ENCODE measurements at places on chromosomes 4 and X.
A peak's percentile ranks its signal among the peaks of the same experiment; 100 is the strongest.

DNA sequence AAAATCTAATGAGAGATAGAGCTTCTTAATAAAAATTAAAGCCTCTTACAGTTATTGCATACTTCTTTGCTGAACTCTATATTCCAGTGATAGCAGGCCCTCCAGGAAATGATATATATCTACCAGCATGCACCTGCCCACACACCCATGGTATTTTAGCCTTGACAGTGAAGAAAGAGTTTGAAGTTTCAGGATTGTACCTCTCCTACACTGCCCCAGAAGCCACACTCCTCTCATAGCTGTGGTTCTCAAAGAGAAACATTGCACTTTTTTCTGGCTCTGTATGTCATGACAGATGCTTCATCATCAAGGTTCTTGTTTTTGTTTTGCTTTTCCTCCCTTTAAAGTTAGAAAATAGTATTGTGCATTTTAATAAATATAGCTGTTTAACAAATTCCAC, 34.0 kb downstream of the INPP4B start:
- H3K36me3 ChIP-seq, result no peaks in the 10 kb centered on the region
- no peaks in the 10 kb centered on the region for H3K4me1 ChIP-seq
- no peak for DNase-seq
- no peaks in the 10 kb centered on the region for H3K27me3 ChIP-seq
- no peak overlapping the region for H3K27ac ChIP-seq

DNA sequence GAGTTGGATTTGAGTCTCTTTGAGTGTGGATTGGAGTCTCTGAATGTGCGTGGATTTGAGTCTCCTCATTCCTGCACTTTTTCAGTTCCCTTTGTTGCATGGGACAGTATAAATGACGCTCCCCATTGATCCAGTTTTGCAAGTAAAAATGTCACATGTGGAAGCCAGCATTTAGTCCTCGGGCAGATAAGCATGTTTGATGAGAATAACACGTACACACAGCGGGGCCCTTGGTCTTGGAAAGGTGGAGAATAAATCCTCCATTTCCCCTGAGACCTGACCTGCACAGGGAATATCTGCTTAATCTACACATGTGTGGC, 8.1 kb downstream of the P2RY8 start:
- H3K4me3 ChIP-seq, result no peak overlapping the region
- DNase-seq, result no peak
- H3K27me3 ChIP-seq, result no peaks in the 10 kb centered on the region
- H3K4me1 ChIP-seq, result no peaks in the 10 kb centered on the region
- H3K36me3 ChIP-seq, result no peaks in the 10 kb centered on the region
- H3K27ac ChIP-seq, result no peak overlapping the region

GRCh38 chrX:103941201-103941975, 21.0 kb upstream of the TMSB15B start:
- no peak overlapping the region for H3K4me3 ChIP-seq
- H3K36me3 ChIP-seq, result no peaks in the 10 kb centered on the region
- H3K27ac ChIP-seq, result no peak overlapping the region
- no peaks in the 10 kb centered on the region for H3K27me3 ChIP-seq

GRCh38 chrX:57905141-57905540, 5.1 kb downstream of the ZXDA start:
- H3K27ac ChIP-seq, result peak overlapping the region; percentile 62
- DNase-seq, result no peak
- H3K4me1 ChIP-seq, result peaks cover 27% of the 10 kb centered on the region
- H3K36me3 ChIP-seq, result no peaks in the 10 kb centered on the region
- no peaks in the 10 kb centered on the region for H3K27me3 ChIP-seq
- H3K4me3 ChIP-seq, result no peak overlapping the region

DNA sequence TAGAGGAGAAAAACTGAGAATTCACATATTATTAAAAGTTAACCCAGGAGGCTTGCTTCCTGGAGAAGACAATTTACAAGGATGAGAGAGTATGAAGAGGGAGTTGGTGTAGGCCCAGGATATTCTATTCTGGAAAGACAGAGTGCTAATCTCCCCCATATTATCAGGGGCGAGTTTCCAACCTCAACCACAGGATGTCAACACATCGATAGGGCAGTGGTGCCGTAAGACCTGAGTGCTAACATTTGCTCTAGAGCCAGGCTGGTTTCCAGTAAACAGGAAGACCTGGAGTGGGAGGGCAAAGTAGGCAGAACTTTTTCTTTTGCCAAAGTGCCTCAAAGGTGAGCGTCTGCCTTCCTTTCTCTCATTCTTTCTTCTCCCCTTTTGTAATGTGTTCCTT, 2.8 kb upstream of the AWAT1 start:
- H3K27ac ChIP-seq, result no peak overlapping the region
- no peaks in the 10 kb centered on the region for H3K4me1 ChIP-seq
- no peak overlapping the region for H3K4me3 ChIP-seq
- H3K27me3 ChIP-seq, result no peaks in the 10 kb centered on the region

GRCh38 chr4:18250564-18250963, 229.0 kb upstream of the LCORL start:
- no peak overlapping the region for H3K27ac ChIP-seq
- no peaks in the 10 kb centered on the region for H3K27me3 ChIP-seq
- H3K4me3 ChIP-seq, result no peak overlapping the region
- H3K4me1 ChIP-seq, result no peaks in the 10 kb centered on the region

- no peak overlapping the region for H3K27ac ChIP-seq
- no peak overlapping the region for H3K4me3 ChIP-seq
- no peaks in the 10 kb centered on the region for H3K4me1 ChIP-seq
- H3K36me3 ChIP-seq, result no peaks in the 10 kb centered on the region
- DNase-seq, result no peak
- H3K27me3 ChIP-seq, result no peaks in the 10 kb centered on the region
These were observed 46.7 kb downstream of the MAOB start for GRCh38 chrX:43835559-43835958.

DNA sequence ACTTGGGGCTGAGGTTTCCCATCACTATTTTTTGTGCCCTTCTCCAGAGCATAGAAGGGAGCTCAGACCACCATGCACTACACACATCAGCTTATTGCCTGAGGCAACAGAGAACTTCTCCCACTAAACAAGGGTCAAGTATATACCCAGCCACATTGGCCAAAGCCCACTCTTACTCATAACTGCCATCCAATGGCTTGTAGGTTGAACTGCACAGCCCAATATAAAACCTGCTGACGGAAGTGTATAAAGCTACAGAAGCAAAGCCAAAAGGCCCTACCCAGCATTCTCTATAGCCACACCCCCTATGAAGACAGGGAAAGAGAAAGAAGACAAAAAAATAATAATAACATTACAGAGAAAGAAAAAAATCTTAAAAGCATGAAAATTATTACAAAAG, 139.7 kb downstream of the LRBA start:
- H3K27ac ChIP-seq, result no peak overlapping the region
- H3K4me1 ChIP-seq, result no peaks in the 10 kb centered on the region
- H3K27me3 ChIP-seq, result no peaks in the 10 kb centered on the region
- H3K4me3 ChIP-seq, result no peak overlapping the region

GRCh38 chrX:78237127-78237526, 90.3 kb downstream of the CYSLTR1 start:
- no peaks in the 10 kb centered on the region for H3K4me1 ChIP-seq
- H3K27me3 ChIP-seq, result no peaks in the 10 kb centered on the region
- DNase-seq, result no peak
- no peak overlapping the region for H3K4me3 ChIP-seq
- H3K36me3 ChIP-seq, result no peaks in the 10 kb centered on the region

DNA sequence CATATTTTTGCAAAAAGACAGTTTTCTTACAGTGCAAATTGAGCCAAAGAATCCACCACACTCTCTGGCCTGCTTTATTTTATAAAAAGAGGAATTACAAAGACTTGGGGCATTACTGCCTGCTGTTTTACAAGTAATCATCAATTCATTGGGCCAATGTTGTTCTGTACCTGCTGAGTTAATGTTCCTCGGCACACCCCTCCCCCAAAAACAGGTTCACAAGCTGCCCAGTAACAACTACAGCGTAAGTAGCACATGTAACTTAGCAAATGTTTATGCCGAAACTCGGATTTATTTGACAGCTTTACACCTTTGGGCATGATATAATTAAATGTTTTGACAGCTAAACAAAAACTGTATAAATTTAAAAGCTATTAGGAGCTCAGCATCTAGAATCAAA, 214.6 kb upstream of the MAB21L2 start:
- no peak overlapping the region for H3K27ac ChIP-seq
- no peaks in the 10 kb centered on the region for H3K27me3 ChIP-seq
- H3K4me1 ChIP-seq, result no peaks in the 10 kb centered on the region
- H3K36me3 ChIP-seq, result no peaks in the 10 kb centered on the region
- no peak for DNase-seq
- H3K4me3 ChIP-seq, result no peak overlapping the region

DNA sequence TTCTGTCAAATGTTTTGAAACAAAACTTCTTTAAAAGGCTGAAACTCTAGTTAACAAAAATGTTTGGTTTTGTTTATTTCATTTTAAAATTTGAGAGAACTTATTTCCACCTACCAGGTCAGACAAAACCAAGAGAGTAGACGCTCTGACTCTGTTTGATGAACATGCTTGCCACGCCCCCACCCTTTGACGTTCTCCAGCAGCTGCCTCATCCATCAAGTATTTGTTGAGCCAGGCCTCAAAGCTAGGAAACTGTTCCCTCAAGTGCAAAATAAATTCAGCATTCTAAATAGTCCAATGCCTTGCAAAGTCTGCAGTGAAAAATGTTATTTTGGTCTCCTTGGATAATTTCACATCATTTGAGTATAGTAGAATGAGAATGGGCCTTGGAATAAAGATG, 121.6 kb downstream of the GUCY2F start:
- H3K4me3 ChIP-seq, result no peak overlapping the region
- H3K27ac ChIP-seq, result no peak overlapping the region
- DNase-seq, result no peak
- H3K36me3 ChIP-seq, result no peaks in the 10 kb centered on the region
- no peaks in the 10 kb centered on the region for H3K4me1 ChIP-seq

- H3K4me1 ChIP-seq, result no peaks in the 10 kb centered on the region
- no peak overlapping the region for H3K27ac ChIP-seq
- no peaks in the 10 kb centered on the region for H3K27me3 ChIP-seq
- peak; percentile 61 for DNase-seq
- no peaks in the 10 kb centered on the region for H3K36me3 ChIP-seq
These were observed 100.7 kb downstream of the EFNB1 start for GRCh38 chrX:68929332-68930150.

GRCh38 chr4:168092176-168092712, at the start of gene ANXA10:
Gene ANXA10, plus strand, starts transcription at chr4:168092537. Its CDS starts 164 bp downstream, at chr4:168092701.
- DNase-seq, result no peak
- H3K36me3 ChIP-seq, result no peaks in the 10 kb centered on the region
- H3K4me1 ChIP-seq, result no peaks in the 10 kb centered on the region

DNA sequence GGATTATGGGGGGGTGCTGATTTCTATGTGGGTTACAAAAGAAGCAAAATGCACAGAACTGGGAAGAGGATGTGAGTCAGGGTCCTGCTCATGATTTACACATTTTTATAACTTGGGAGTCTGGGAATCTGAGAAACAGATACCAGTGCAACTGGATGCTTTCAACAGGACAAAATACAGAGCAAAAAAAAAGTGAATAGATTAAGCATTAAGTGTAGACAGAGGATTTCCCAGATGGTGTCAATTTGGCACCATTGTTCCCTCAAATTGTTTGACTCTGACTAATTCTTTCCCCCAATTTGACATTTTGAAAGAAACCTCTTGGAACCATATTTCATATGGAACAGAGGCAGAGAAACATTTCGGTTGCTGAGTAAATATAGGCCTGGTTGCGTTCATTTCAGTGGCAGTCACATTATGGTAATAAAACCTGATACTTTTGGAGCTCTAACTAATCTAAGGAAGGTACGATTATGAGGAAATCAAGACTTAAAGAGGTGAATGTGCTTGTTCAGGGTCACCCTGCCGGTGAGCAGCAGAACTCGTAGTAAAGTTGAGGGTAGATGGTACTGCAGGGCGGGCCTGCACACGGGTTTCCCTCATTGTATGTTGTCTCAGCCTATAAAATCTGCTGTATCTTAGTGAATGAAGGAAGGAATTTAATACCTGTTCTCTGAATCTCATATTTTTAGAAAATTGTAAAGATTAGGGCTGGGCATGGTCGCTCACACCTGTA, 18.7 kb upstream of the CDKL5 start:
- no peak overlapping the region for H3K4me3 ChIP-seq
- H3K27ac ChIP-seq, result no peak overlapping the region
- no peaks in the 10 kb centered on the region for H3K36me3 ChIP-seq
- no peaks in the 10 kb centered on the region for H3K27me3 ChIP-seq
- no peaks in the 10 kb centered on the region for H3K4me1 ChIP-seq

DNA sequence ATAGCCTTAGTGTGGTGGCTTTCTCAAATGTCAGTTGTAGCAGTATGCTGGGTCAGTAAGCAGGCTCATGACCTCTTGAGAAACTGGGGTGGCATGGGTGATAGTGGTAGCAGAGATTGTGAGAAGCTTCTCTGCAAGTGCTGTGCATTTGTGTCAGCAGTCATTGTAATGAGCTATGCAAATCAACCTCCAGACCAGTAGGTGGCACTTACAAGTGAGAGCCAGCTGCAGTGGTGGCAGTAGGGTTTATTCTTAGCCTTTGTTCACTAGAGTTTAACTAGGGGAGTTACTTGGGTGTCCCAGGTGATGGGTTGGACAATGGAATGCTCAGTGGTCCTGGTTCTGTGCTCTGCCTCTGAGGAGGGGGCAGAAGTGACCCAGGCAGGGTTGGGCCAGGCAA, 818.7 kb downstream of the PCDH7 start:
- no peaks in the 10 kb centered on the region for H3K36me3 ChIP-seq
- H3K27me3 ChIP-seq, result no peaks in the 10 kb centered on the region
- no peak for DNase-seq
- no peak overlapping the region for H3K27ac ChIP-seq

All from right atrium auricular region (tissue), 2 donors.